Activated naive CD8-positive, alpha-beta T cell treated with anti-CD3 and anti-CD28 coated beads, Interleukin-2, amount 50 U/mL, for 24 hours (primary cell): ENCODE measurements at places on chromosomes 5 and 9.

- H3K4me3 ChIP-seq, result no peak overlapping the region
- H3K27ac ChIP-seq, result no peak overlapping the region
- no peak for DNase-seq
- H3K27me3 ChIP-seq, result peaks cover 7% of the 10 kb centered on the region
Measured at GRCh38 chr5:37792975-37793631, 46.7 kb downstream of the GDNF start.

- H3K27ac ChIP-seq, result no peak overlapping the region
- DNase-seq, result no peak
- no peak overlapping the region for H3K4me3 ChIP-seq
- H3K4me1 ChIP-seq, result no peaks in the 10 kb centered on the region
- H3K27me3 ChIP-seq, result peaks cover 75% of the 10 kb centered on the region
Measured at GRCh38 chr5:73222173-73222572, 49.2 kb downstream of the TMEM174 start.

GRCh38 chr9:96515621-96516470, 65.9 kb downstream of the HABP4 start:
- no peak overlapping the region for H3K27ac ChIP-seq
- H3K4me1 ChIP-seq, result no peaks in the 10 kb centered on the region
- no peak for DNase-seq
- no peaks in the 10 kb centered on the region for H3K36me3 ChIP-seq
- no peaks in the 10 kb centered on the region for H3K27me3 ChIP-seq

DNA sequence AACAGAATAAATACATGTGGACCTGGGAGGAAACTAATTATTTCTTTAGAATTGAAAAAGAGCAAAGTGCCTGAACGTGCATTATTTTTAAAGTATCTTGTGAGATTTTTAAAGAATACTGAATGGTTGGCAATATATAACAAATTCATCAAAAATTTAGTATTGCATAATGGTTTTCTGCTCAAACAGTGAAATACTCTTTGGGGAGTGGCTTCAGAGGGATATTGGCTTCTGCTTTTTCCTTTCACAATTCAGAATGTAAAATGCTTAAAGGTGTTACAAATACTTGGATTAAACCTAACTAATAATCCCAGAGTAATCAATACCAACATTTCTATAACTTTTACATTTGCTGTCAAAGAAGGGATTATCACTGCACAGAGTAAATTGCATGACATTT, 379.3 kb upstream of the CHD1 start:
- H3K36me3 ChIP-seq, result no peaks in the 10 kb centered on the region
- no peaks in the 10 kb centered on the region for H3K4me1 ChIP-seq
- no peak for DNase-seq
- H3K27me3 ChIP-seq, result no peaks in the 10 kb centered on the region

DNA sequence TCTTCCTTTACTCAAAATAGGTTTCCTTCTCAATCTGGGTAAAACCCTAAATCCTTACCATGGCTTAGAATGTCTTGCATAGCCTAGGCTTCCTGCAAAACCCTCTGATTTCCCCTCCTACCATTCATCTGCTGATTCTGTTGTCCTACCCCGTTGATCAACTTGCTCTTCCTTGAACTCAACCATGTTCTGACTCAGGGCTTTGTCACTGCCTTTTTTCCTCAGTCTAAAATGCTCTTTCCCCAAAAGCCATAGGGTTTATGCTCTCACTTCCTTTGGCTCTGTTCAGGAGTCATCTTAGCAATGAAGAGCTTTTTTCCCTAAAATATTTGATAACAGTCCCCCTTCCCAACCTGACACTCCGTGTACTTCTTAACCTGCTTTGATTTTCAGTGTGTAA, 79.4 kb upstream of the IZUMO3 start:
- no peak for DNase-seq
- no peak overlapping the region for H3K27ac ChIP-seq
- no peak overlapping the region for H3K4me3 ChIP-seq
- no peaks in the 10 kb centered on the region for H3K27me3 ChIP-seq
- no peaks in the 10 kb centered on the region for H3K36me3 ChIP-seq

DNA sequence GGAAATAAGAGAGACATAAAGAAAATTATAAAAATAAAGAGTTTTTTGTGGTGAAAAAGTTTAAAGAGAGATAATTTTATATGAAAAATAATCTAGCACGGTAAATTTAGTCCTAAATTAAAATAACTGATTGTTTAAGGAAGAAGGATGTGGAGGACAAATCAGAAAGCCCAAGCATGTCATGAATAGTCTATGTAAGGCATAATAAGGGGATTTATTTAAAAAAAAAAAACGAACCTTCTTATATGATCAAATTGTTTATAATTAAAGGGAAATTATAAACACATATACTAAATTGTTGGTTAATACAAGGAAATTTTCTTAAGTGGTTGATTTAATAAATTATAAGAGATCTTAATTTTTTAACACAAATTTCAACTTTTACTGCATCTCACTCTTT, 551.8 kb upstream of the TYRP1 start:
- no peak overlapping the region for H3K4me3 ChIP-seq
- no peaks in the 10 kb centered on the region for H3K4me1 ChIP-seq
- no peak for DNase-seq
- no peak overlapping the region for H3K27ac ChIP-seq
- H3K27me3 ChIP-seq, result no peaks in the 10 kb centered on the region
- no peaks in the 10 kb centered on the region for H3K36me3 ChIP-seq

GRCh38 chr9:95864852-95865580, 10.5 kb upstream of the ERCC6L2 start:
- H3K27ac ChIP-seq, result no peak overlapping the region
- H3K36me3 ChIP-seq, result peaks cover 25% of the 10 kb centered on the region
- H3K4me3 ChIP-seq, result no peak overlapping the region
- H3K4me1 ChIP-seq, result peaks cover 6% of the 10 kb centered on the region
- DNase-seq, result no peak

DNA sequence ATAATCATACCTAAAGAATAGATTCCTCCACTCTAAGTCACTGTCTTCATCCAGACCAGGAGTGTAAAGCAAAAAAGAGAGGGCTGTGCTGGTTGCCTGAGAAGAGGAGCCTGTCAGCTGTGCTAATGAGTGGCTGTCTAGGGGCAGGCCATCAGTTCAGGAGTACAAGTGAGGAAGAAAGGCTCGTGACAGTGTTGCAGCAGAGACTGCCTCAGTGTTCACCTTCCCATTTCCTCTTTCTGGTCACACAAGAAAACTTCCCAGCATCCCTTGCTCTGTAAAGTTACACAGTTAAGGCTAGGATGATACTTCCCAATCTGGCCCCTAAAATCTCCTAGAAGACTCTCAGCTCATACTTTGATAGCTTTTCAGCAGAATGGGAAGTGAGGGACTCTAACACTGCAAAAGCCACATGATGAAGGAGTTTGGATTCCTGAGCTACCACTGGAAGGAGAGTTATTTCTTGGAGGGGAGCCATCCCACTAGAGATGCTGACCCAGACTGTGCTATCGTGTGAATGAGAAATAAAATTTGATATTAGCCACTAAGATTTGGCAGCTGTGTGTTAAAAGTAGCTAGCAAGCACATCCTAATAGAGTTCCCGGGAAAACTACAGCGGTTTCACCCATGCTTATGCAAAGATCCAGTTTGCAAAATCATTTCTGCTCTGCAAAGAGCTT, 67.1 kb downstream of the ADAMTS12 start:
- DNase-seq, result no peak
- H3K27me3 ChIP-seq, result peaks cover 2% of the 10 kb centered on the region
- no peaks in the 10 kb centered on the region for H3K4me1 ChIP-seq
- no peak overlapping the region for H3K4me3 ChIP-seq
- no peak overlapping the region for H3K27ac ChIP-seq

- no peak overlapping the region for H3K4me3 ChIP-seq
- H3K36me3 ChIP-seq, result no peaks in the 10 kb centered on the region
- no peak for DNase-seq
- no peaks in the 10 kb centered on the region for H3K4me1 ChIP-seq
Measured at GRCh38 chr9:86773422-86773945, 173.8 kb downstream of the GAS1 start.

- H3K27ac ChIP-seq, result no peak overlapping the region
- H3K27me3 ChIP-seq, result peaks cover 5% of the 10 kb centered on the region
- H3K4me1 ChIP-seq, result peaks cover 18% of the 10 kb centered on the region
- no peak for DNase-seq
Measured at GRCh38 chr5:150488519-150489359, 19.2 kb upstream of the NDST1 start.

DNA sequence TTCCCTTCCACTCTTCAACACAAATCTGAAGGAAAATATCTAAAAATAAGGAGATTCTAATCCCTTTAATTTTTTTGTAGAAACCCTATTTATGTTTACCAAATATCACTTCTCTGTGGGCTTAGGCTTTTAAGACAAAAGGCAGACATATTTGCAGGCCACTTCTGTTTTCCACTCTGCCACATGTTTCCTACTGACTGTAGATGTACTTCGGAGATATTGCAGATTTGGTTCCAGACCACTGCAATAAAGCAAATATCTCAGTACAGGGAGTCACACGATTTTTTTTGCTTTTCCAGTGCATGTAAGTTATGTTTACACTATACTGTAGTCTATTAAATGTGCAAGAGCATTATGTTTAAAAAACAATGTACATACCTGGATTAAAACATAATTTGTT, 219.0 kb downstream of the SREK1 start:
- DNase-seq, result no peak
- H3K4me3 ChIP-seq, result no peak overlapping the region

DNA sequence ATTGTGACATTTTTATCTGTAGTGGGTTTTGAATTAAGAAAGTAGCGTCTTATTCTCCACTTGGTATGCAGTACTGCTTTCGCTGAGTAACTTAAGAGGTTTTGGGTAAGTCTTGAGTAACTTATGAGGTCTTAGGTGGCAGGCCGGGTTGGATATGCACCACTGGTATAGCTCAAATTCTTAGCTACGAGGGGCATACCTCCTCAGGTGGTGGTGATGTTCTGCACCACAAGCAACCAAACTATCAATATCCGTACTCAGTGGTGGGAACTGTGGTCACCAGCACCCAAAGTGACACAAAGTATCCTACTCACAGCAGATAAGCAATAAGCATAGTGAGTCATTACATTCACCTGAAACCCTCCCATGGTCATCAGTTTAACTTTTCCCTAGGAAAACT, 13.7 kb downstream of the SMC2 start:
- H3K4me1 ChIP-seq, result no peaks in the 10 kb centered on the region
- no peaks in the 10 kb centered on the region for H3K27me3 ChIP-seq
- peaks cover 66% of the 10 kb centered on the region for H3K36me3 ChIP-seq
- no peak overlapping the region for H3K4me3 ChIP-seq

- H3K4me3 ChIP-seq, result peak overlapping the region; percentile 93
- DNase-seq, result no peak
- peaks cover 38% of the 10 kb centered on the region for H3K36me3 ChIP-seq
- H3K4me1 ChIP-seq, result peaks cover 54% of the 10 kb centered on the region
- H3K27me3 ChIP-seq, result no peaks in the 10 kb centered on the region
- H3K27ac ChIP-seq, result peak overlapping the region; percentile 83
Measured at GRCh38 chr5:140556438-140556837, 835 bp downstream of the SRA1 start.

- H3K4me3 ChIP-seq, result no peak overlapping the region
- H3K36me3 ChIP-seq, result no peaks in the 10 kb centered on the region
- no peak for DNase-seq
- H3K4me1 ChIP-seq, result peaks cover 20% of the 10 kb centered on the region
- H3K27ac ChIP-seq, result no peak overlapping the region
- H3K27me3 ChIP-seq, result peaks cover 12% of the 10 kb centered on the region
Measured at GRCh38 chr9:136784249-136784996, 6.7 kb upstream of the TMEM141 start.

DNA sequence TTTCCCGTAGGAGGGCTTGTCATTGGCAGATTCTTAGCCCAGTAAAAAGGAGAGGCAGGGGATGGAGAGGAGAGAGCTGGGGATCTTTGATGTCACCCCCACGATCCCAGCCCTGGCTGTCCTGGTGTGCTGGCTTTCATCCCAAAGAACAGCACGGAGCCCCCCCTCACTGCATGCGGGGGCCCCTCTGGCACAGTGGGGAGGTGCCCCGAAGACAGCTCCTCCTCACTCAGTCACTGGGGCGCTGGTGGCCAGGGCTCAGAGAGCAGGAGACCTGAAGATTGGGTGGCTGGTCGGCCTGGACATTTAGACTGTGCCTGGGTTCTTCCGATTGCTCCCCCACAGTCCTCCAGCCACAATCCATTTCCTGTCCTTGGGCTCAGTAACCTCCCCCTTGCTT, 207.5 kb downstream of the MELK start:
- DNase-seq, result no peak
- no peak overlapping the region for H3K27ac ChIP-seq
- H3K36me3 ChIP-seq, result no peaks in the 10 kb centered on the region
- no peaks in the 10 kb centered on the region for H3K4me1 ChIP-seq

DNA sequence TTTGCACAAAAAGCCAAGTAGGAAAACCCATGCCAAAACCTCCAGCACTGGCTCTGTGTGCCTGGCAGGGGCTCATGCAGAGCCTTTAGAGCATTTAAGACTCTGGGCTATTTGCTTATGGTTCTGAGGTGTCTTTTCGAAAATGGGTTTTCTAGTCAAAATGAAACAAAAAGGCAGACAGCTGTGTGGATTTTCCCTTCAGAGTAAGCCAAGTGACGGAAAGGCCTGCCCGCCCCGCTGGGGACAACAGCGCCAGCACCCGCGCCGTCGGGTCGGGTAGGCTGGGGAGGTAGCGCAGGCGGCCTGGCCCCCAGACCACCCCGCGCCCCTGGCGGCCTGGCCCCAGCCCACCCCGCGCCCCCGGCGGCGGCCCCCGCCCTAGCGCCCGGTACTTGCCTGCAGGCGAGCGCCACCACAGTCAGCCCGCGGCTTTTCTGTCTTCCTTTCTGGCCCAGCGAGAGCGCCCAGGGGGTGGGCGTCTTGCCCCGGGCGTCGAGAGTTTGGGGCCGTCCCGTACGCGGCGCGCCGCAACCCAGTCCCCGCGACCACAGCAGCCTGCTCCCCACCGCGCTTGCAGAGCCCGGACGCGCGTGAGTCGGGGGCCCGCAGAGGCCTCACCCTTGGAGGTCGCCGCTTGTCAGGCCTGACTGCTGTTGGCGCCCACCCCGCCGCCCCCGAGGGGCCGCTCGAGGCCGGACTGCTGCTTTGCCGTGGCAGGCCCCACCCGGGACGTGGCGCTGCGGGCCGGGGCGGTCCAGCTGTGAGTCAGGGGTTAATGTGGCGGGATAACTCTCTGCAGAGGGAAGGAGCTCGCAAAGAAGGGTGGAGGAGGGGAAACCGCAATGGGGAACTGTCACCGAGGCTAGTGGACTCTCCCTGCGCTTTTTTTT, at the start of gene TICAM2:
Gene TICAM2, minus strand, starts transcription at position 779 of the 890 bp plus-strand sequence. CDS start 21,223 bp downstream, outside the sequence.
- DNase-seq, result peak; percentile 69
- H3K27ac ChIP-seq, result peak within 1 kb of the TSS; percentile 74
- peaks cover 37% of the 10 kb centered on the region for H3K4me1 ChIP-seq
- peak within 1 kb of the TSS; percentile 69 for H3K4me3 ChIP-seq
- H3K36me3 ChIP-seq, result peaks cover 29% of the 10 kb centered on the region

- no peak overlapping the region for H3K4me3 ChIP-seq
- H3K27ac ChIP-seq, result no peak overlapping the region
- H3K27me3 ChIP-seq, result peaks cover 20% of the 10 kb centered on the region
- peaks cover 24% of the 10 kb centered on the region for H3K4me1 ChIP-seq
- H3K36me3 ChIP-seq, result no peaks in the 10 kb centered on the region
Measured at GRCh38 chr5:142316051-142316450, 8.8 kb downstream of the SPRY4 start.
